Breast epithelium (tissue), 4 donors: ENCODE measurements at places on chromosomes 2 and 18. TPM values are rescaled to one million over a fixed set of nuclear protein-coding genes. Genes with fewer than 3 reads are reported as not detected.

DNA sequence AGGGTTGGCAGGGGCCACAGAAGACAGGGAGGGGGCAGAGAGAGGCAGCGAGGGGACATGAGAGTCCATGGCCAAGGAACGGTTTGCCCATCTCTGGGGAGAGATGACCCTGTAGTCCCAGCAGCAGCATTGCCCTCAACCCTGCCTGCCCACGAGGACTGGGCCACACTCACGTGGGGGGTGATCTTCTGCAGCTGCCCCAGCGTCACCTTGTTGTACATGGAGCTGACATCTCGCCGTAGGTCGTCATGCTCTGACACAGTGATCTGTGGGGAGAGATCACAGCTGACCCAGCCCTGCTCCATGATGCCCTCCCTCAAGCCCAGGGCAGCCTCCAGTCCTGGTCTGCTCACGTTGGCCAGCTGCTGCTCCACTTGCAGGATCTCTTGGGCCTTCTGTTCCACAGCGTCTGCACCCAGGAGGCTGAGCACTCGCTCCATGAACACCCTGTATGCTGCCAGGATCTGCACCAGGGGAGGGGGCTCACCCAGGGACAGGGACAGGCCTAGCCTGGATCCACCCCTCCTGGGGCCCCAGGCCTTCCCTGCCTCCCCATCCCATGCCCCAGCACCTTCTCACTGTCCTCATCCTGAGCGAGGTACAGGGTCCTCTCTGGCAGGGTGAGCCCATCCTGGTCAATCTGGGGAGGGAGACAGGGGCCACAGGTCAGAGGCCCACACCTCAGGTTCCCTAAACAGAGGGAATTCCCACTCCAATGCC lies 2.8 kb downstream of the ECEL1 start:
- peak; percentile 43 for DNase-seq

DNA sequence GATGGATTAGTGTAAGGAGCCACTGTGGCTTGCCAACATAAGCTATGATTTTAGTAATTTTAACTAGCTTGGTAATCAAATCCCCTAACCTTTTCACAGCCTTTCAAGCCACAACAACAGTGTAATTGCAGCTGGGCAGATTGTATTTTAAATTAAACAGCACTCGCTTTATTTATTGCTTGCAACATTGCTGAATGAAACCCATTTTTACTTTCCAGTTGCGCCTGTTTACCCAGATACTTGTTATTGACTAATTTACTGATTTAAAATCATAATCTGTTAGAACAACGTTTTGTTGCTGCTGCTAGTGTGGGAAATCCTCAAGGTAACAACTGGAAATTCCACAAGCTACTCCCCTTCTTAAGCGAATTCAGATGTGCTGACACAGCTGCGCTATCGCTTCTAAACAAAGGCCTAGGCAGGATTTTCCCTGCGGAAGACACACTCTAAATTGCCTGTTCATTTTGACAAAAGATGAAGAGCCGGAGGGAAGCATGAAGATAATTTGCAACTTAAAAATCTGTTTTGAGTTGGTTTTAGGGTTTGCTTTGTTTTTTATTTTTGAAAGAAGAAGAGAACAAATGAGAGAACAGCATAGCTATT lies 283.9 kb downstream of the ALPK2 start:
- no peak for DNase-seq

GRCh38 chr2:229783108-229783721 lies 68.9 kb upstream of the DNER start:
- no peak for DNase-seq

- no peak for DNase-seq
Measured at GRCh38 chr2:203104273-203104672, 89.6 kb downstream of the NBEAL1 start.

- DNase-seq = no peak
Measured at GRCh38 chr2:76808732-76809131, 713.4 kb downstream of the LRRTM4 start.

DNA sequence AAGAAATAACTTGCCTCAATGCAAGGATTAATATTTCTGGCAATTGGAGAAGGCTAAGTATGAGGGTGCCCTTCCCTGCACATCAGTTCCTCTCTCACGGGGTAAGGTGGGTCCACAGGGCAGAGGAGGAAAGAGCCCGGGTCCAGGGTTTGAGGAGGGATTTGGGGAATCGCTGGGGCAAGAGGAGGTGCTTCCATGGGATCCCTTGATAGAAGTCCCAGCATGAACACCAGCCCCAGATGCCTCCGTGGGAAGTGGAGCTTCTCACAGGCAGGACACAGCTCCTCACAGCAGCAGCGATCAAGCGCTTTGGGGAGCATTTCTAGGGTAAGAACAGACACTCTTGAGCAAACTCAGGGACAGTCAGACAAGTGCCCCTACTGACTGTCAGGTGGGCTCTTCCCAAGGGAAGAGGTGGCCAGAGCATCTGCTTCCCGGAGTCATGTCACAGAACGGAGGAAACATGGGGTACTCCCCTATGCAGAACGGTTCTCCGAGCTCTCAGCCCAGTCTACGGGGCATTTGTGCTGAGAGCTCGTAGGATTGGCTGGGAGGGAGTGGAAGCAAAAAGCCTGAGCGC lies 218.9 kb upstream of the ARL4C start:
- DNase-seq = no peak

NPHP1 gene
- 5.4 TPM for total RNA-seq

SIGLEC15 gene
- 1.5 TPM for total RNA-seq
